Colonic mucosa (tissue), 4 donors: ENCODE measurements at places on chromosomes 2 and 18. TPM values are rescaled to one million over a fixed set of nuclear protein-coding genes. Genes with fewer than 3 reads are reported as not detected.

DNA sequence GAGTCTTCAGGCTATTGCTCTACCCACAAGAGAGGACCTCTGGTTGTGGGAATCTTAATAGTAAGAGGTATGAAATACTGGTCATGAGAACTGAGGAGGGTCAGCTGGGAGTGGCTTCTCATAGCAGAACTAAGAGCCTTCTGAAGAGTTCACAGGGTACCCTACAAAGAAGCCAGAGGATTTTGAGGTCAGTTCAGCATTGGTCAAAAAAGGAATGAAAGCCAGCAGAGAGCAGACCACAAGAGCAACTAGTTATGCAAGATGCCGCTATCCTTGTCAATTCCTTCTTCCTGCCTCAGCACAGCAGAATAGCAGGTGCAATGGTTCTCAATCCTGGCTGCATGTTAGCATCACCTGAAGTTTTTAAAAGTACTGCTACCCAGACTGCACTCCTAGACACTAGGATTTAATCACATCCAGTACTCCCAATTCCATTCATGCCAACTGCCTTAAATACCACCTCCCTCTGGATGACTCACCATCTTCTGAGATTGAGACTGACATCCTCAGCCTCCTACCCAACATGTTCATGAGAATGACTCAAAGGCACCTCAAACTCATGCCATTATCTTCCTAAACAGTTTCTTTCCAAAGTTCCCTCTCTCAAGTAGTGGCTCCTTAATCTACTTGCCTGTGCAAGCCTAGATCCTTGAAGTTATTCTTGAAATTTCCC is 81.0 kb upstream of the RBMS1 start:
- no peak for DNase-seq

DNA sequence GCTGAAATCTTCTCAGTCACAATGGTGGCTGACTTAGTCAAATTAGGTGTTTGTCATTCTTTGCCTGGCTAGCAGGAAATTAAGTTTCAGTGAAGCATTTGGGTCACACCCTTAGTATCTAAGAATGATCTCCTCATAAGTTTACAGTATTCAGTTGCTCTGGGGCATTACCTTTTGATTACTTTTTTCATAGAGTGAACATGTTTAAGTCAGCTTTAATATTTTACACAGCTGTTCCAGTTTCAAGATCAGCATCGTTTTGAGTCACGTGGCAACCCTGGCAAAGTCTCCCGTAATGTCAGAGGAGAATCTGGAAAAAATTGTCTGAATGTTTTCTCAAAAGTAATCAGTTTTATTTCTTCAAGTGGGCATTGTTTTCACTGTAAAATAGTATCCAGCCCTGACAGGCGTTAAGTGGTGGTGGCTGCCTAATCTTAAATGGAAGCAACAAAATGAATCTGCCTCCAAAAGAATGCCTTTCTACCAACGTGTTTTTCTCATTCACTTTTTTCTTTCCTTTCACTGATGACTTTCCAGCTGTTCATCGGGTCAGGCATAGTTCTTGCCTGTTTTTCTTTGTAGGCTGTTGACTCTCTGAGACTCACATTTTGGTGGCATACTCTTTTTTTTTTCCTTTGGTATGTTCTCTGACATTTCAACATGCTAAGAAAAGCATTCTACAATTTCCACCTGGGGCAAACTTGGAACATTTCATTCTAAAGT is 319.6 kb upstream of the TCF4 start:
- DNase-seq = no peak

- no peak for DNase-seq
Measured at GRCh38 chr2:150618245-150618895, 130.9 kb upstream of the RND3 start.

GRCh38 chr2:85963068-85963467 is 74.3 kb upstream of the ST3GAL5 start:
- no peak for DNase-seq

DNA sequence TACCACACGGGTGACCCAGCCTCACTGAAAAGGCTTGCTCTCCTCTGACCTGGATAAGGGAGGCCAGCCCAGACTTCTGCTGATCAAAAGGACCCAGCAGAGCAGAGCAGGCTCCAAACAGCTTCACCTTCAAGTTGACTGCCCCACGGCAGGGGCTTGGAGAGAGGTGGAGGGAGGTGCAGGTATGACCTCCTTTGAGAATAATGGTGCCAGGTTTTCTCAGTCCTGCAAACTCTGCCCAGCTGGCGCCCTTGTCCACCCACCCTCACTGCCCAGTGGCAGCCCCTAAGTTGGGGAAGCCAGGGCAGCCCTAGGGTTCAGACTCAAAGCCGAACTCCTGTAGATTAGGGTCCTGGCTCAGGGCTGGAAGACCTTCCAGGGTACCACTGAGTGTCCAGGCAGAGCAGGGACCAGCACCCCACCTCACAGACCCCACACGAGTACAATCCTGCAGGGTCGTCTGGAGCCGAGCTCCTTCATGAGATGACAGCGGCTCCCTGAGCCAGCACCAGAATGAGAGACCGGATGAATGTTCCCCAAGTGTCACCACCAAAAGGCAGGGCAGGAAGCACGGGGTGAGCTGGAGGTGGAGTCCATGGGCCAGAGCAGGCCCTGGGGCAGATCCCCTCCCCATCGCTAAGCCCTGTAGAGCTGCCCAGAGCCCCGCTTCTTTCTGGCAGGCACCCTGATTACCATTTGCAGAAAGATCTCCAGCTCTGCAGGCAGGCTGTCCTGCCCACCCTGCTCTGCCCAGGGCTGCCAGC is 3.6 kb upstream of the GPC1 start:
- DNase-seq = no peak

- DNase-seq = no peak
Measured at GRCh38 chr18:53605198-53605597, 619.3 kb downstream of the MBD2 start.

- no peak for DNase-seq
Measured at GRCh38 chr18:35141567-35142274, 99.1 kb upstream of the ZNF397 start.

DNA sequence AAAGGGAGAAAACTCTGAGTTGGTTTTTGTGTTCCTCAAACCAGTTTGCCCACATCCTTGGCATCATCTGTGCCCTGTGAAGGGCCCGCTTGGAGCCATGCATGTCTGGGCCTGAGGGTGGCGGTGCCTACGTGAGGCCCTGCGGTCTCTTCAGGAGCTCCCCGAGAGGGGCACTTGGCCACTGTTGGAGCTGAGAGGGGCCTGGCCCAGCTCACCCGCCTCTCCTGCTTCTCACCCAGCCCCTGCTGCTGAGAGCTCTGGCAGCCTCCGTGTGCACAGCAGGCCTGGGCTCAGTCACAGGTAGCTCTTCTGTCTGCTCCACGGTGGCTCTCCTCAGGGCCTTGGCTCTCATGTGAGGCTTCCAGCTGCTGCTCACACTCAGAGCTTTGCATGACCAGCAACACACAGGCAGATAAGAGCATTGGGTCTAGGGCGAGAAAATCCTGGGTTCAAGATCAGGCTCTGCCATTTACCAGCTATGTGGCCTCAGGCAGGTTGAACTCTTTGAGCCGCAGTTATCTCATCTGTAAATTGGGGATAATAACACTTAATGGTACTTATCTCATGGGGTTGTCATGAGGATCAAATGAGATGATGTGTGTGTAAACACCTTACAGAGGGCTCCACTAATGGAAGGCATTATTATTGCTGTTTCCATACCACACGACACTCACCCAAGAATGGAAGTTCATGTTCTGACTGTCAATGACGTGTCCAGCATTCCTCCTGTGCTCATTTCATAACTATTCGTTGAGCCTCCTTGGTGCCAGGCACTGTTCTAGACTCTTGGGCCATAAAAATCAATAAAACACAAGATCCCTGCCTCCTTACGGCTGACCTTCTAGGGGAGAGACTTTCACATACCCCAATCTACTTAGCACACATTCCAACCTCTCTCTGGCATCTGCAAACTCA is 41.6 kb upstream of the PLB1 start:
- no peak for DNase-seq

DNA sequence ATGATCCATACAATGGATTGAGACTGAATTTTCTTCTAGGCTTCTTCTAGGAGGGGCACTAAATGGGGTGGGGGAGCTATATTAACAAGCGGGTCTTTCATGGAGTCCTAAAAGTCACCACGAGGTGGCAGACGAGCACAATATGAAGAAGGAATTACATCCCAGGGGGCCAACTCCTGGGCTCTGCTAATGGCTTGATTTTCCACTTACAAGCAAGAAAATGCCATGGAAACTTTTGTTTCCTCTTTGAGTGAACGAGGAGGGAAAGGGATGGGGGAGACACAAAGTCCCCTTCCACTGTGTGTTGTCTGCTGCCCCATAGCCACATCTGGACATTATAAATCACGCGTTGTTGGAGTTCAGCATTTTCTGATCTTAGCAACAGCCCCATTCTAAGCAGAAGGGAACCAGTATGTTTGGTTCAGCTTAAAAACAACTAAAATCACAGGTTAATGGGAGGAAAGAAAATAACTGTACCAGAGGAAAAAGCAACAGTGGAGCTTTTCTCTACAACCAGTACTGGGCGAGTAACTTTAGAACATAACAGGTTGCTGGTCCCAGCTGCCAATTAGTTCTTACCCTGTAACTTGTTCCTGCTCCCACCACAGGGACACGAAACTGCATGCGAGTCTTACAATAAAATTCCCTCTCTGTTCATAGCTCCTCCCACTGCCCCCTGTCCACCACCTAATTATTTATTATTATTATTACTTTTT is 285.0 kb upstream of the PARD3B start:
- DNase-seq = peak; percentile 63

DNA sequence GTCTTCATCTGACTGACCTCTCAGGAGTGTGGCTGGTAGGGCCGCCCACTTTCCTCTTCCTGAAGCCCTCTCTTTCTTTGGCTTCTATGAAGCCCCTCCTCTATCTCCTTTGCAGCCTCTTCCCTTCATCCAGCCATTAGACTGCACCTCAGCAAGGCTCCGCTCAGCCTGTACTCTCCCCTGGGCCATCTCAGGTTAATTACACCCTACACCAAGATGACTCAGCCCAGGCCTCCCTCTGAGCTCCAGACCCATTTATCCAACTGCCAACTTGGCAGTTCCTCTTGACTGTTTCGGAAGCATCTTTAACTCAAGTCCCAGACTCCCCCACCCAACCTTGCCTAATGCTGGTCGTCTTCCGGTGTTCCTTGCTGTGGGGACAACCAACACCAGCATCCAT is 5.8 kb upstream of the WNT6 start:
- DNase-seq = no peak

DNA sequence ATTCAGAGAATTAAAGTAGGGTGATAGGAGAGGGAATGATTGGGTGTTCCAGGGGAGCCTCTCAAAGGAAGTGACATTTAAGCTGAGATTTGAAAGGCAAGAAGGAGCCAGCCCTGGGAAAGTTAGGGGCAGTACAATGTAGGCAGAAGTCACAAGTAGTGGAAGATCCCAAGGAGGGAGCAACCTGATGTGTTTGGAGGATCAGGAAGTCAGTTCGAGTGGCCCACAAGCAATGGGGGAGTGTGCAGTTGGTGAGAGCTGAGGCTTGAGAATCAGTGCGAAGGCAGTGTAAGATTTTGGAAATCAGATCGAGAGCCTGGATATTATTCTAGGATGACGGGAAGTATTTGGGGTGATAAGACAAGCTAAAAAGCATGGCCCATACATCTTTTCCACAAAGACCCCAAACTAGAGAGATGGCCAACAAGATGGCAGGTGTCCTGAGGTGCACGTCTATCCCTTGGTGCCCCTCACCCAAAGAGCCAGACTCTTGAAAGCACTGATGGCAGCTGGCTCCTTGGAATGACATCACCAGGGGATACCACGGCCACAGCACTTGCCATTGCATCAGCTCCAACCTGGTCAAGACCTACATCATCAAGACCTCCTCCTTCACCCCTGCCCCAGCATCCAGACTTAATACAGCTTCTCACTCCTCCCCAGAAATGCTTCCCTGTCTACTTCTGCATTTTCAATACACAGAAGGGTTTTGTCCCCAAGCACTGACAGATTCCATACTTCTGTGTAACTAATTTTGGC is 127.3 kb downstream of the BCL2 start:
- no peak for DNase-seq

DNA sequence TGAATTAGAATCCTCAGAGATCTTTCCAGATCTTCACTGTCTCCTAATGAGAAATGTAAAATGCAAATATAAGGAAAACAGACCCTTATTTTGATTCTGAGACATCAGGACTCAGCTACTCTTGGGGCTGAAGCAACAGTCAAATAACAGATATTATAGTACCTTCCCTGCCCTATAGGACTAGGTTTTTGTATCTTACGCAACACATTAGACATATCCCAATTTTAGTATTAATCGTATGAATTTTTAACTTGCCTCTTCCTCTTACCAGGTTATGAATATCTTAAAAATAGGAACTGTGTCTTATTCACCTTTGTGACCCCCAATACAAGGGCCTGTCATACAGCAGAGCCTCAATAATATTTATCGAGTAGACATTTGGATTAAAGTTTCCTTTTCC is 12.0 kb upstream of the SLC25A52 start:
- no peak for DNase-seq

GRCh38 chr2:72211350-72211749 is 63.7 kb upstream of the CYP26B1 start:
- DNase-seq = peak; percentile 54

DNA sequence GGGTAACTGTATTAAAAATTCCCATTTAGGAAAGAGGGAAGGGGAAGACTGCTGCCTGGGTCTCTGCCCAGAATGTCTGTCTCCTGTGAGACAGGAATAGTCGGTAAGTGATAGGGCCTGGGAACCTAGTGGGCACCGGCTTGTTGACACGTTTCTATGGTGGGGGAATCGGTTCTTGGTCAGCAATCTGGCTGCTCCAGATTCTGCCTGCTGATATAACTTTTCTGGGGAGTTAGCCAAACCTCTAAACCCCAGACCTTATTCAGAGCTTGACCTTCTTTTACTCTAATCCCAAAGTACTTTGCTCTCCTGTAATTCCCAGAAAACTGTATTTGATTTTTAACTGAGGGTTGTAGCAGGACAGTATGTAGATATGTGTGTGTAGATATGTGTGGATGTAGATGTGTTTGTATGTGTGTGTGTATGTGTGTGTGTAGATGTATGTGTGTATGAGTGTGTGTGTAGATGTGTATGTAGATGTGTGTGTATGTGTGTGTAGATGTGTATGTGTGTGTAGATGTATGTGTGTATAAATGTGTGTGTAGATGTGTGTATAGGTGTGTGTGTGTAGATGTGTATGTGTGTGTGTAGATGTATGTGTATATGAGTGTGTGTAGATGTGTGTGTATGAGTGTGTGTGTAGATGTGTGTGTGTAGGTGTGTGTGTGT is 61.8 kb upstream of the TXNDC2 start:
- DNase-seq = peak; percentile 13

AQP12A gene
- 20.5 TPM for total RNA-seq

PTPRM gene
- total RNA-seq = 13.9 TPM

CNDP1 gene
- total RNA-seq = 0.10 TPM

UGT1A8 gene
- total RNA-seq = 15.9 TPM

PSMA8 gene
- not detected for total RNA-seq

RAPGEF4 gene
- 1.3 TPM for total RNA-seq

ZNF519 gene
- 8.9 TPM for total RNA-seq

KCNIP3 gene
- 1.5 TPM for total RNA-seq

CDKL4 gene
- not detected for total RNA-seq

EHBP1 gene
- 32.7 TPM for total RNA-seq
